ENCODE measurements at places on chromosomes 13 and 19.

- DNase-seq = no peak
Observed at GRCh38 chr19:5880604-5881078, 10.3 kb upstream of the FUT5 start.

DNA sequence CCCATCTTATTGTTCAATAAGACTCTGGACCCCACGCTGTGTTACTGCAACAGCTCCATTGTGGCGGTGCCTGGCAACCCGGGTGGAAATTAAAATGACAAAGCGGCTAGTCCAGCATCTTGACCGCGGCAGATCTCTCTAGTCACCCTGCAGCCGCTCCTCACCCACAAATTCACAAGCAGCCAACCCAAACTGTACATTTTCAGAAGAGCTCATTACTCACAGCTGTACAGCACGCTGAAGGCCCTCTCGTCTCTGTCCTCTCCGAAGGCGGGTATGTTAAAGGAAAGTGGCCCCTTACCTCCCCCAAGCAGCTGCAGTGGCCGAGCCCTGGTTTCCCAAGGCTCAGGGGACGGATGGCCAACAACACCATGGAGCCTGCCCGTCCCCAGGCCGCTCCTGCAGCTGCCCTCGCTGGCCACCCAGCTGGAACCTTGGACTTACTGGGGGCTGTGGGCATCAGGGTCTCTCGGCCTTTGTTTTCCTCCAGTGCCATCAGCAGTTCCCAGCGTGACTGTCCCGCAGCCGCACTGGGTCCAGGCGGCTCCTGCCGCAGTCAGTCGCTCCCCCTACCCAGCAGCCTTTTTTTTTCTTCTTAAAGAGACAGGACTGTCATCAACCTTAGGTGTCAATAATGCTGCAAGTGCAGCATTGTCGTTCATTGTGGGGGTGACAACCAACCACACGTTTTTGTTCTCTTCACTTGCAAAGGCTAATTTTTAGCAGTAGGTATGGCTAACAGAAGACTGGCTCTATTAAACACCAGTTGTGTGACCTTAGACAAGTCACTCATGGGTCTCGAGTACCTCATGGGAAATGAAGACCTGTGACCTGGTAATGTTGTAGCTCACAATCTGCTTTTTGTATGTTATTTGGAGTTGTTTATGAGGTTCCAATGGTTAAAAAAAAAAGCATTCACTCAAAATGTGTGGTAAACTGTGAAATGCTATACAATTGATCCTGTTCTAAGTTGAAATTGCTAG lies at the start of gene SACS:
Gene SACS (minus strand): TSS at position 532 of the 983 bp plus-strand sequence. CDS start 22,463 bp downstream, outside the sequence.
- no peak for DNase-seq

DNA sequence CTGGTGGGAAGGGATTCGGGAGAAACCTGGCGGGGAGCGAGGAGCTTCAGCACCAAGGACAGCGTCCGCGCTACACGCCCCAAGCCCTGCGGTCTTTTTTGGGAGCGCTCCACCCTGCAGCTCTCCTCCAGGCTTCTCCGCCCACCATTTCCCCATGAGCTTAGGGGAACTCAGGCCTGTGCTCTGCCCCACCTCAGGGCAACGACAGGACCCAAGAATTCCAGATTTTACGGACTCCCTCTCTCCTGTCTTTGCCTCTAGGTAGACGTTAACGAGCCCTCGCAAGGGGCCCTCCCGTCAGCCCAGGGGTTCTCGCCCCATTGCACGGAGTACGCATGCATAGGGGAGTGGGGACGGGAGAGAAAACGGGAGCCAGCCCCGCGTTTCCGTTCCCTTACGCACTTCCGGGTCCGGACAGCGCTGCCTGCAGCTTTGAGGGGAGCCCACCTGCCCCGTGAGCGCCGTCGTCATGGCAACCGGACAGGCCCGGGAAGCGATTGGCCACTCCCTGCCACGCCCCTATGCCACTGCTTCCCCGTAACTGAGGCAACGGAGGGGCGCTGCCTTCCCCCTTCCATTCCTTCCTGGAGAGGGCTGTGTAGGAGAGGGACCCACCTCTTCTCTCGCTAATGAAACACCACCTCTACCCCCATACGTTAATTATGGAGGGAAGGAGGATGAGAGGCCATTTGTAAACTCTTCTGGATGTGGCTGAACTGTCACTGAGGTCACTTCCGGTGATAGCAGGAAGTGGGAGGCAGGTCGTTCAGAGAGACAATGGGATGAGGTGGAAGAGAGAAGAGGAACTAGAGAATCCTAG lies 20.8 kb downstream of the NOVA2 start:
- peak; percentile 15 for DNase-seq

GRCh38 chr19:48806518-48806817 lies 4.4 kb downstream of the BCAT2 start:
- no peak for DNase-seq

DNA sequence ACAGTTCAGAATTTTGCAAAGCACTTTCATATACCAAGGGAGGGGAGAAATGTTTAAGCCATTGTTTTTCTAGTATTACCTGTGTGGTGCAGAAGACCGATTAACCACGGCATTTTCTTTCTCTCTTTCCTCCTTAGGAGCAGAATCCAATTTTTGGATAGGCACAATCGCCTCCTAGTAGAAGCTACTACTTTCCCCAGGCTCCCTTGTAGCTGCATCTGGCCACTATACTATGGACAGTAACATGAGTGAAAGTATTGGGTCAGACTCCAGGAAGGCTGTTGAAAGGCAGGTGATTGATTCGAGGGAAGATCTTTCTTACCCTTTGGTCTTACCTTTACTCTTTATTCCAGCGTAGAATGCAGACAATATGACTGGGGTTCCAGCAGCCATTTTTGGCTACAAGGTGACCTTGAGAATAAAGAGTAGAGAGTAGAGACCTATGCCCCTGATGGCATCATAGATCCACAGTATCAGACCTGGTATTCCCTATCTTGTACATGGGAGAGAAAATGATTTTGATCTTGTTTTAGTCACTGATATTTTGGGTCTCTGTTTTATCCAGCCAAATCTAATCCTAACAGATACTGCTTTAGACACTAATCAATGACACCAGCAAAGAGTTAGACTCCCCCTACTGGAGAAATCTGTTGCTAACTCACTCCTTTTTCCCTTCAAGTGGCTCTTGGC lies 77.0 kb downstream of the LRRC63 start:
- no peak for DNase-seq

DNA sequence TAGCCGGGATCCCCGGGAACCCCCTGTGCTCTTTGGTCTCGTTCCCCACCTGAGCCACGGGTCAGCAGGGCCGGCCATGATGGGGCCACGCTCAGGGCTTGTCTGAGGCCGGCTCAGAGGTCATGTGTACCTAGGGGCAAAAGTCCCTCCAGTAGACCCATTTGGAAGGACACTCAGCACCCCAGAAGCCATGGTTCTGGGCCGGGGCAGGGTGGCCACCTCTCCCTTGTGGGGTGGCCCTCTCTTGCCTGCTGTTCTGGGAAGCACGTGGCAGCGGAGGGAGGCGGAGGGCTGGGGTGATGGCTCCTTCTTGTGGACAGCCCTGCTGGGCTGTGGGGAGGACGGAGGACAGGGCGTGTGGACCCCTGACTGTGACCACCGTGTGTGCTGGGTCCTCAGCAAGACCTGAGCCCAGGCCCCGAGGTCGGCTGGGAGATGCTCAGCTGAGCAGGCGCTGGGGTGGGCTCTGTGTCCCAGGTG lies 6.4 kb upstream of the PEAK3 start:
- no peak for DNase-seq

DNA sequence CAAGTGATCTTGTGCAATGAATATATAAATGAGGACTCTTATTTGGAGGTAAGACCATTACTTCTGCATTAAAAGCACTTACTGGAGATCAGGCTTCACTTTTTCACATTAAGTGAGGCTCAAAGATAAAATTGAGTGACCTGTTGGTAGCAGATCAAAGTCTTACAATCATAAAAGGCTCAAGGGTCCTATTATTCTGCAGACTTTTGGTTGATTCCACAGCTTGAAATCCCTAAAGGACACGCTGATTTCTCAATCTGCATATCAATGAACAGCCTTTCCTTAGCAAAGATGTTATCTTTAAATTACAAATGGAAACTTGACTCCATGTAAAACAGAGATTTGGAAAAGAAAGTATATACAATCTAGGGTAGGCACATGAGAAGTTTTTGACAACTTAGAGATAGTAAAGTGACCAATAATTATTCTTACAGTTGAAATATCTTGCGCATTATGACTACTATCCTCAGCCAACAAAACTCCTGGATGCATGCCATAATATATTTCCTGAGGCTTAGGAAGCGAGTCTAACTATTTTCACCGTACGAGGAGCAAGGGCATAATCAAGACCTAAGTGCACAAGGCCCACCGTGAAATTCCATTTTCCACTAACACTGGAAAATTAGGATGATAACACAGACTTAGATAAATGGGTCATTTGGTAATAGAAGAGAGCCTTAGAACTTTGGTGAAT lies 640.7 kb downstream of the LIG4 start:
- DNase-seq = no peak

DNA sequence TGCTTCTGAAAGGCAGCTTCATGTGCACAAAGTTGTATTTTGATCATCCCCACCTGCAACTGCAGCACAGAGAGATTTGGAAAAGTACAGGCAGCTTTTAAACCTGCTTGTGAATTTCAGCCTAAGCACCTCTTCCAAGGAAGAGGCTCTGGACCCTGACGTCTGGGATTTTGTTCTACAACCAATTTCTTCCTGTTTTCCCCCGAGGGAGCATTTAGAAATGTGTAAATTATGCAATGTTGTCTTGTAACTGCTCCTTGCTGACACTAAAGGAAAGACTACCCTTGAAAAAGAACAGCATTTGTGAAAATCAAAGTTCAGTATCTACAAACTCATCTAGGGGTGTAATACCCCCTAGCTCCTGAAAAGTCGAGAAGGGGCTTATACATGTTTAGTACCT lies 15.4 kb downstream of the MED26 start:
- no peak for DNase-seq

GRCh38 chr19:56310462-56310861 lies 4.2 kb downstream of the ZSCAN5A start:
- no peak for DNase-seq

DNA sequence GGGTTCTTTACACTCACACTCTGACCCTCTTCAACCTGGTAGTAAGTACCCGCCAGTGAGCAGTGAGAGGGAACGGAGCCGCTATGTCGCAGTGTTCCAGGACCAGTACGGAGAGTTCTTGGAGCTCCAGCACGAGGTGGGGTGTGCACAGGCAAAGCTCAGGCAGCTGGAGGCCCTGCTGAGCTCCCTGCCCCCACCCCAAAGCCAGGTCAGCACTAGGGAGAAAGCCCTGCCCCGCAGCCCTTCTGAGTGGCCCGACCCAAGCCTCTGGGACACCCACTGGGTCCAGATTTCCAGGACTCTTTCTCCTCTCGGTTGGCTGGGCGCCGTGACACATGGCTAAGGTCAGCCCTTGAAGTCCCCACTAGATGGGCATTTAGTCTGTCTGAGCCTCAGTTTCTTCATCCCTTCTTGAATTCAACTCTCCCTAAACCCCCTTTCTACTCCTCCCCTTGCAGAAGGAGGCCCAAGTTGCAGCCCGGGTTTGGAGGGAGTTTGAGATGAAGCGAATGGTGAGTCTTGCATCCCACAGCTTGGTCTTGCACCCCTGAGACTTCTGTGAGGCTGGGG lies 1.9 kb downstream of the OCEL1 start:
- DNase-seq = no peak

DNA sequence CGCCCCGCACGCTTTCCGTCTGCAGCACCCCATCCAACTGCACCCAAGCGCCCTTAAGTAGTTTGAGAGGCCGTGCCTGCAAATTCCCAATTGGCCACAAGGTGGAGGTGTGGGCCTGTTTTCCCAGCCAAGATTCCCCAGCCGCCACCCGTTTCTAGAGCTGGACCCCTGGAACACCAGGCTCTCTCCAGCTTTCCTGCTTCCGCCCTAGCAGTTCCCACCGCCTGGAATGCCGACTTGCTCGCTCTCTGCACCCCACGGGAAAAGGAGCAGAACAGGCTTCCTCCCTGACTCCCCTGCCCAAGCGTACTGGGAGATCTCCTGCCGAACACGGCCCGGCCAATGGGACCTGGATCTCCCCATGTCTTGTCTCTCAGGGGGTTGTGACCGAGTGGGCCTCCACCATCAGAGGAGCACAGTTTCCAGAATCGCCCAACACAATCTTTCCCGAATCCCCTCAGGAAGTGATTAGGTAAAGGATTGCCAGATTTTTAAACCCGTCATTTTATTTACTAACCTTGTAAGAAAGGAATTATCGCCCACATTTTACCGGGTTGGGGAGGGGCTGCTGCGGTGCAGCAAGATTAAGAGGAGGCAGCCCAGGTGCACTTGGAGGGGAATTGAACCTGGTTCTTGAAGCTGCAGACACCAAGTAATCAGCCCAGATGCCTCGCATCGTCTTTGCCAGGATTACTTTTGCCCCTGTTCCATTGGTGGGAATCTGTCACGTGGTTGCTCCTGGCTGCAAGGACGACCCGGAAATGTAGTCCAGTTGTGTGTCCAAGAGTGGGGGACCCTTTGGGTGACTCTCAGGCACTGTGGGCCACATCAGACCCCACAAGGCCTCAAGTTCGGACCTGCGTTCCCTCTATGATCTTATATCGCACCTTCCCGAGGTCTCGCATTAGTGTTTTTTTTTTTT lies 3.5 kb upstream of the NAPSA start:
- peak; percentile 53 for DNase-seq

DNA sequence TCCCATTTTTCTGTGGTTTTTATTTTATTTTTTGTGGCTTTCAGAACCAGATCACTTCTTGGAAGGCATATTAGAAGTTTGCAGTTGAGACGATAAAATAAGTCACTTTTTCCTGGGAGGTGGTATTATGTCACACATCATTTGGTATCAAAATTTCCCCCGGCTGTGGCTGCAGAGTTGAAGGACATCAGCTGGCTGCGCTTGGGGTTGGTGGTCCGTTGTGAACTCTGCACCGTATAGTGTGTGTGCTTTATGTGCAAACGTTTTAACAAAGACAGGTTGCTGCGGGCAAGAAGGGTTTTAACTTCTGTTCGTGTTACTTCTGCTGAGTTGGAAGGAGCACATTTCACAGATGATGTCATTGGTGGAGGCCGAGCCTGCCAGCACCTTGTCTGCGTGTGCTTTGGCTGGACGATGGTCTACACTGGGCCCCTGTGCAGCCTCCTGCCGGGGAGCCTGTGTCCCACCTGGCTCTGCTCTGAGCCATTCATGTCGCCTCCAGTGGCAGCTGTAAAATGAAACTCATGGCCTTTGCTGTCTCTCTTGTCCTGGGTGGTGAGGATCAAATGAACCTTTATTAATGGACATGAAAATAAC lies 9.6 kb downstream of the ATP11A start:
- DNase-seq = no peak

DNA sequence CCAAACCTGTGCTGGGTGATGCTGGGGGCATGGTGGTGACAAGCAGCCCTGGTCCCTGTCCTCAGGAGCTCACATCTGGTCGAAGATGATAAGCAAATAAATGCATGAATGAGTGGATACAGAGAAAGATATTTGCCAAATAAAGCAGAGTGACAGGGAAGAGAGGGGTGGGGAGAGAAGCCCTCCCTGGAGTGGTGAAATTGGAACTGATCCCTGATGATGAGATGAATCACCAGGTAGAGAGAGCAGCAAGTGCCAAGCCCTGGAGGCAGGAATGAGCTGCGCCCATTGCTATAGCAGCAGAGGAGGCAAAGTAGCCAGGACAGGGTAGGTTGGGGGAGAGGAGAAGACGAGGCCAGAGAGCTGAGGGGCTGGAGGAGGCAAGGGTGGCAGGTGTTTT lies 13.7 kb downstream of the FXYD5 start:
- no peak for DNase-seq

Data from stimulated activated CD8-positive, alpha-beta memory T cell treated with anti-CD3 and anti-CD28 coated beads, Interleukin-4, amount 100 ng/mL, for 24 hours (primary cell).